ENCODE measurements at places on chromosomes 7 and 10. TPM values are rescaled to one million over a fixed set of nuclear protein-coding genes. Genes with fewer than 3 reads are reported as not detected.

OR9A2 gene
- not detected for total RNA-seq

CHST3 gene
- total RNA-seq = 10.6 TPM

LBX1 gene
- total RNA-seq = not detected

RAMP3 gene
- total RNA-seq = not detected

AFAP1L2 gene
- total RNA-seq = under 0.01 TPM
